ENCODE measurements at places on chromosomes 4 and X.
A peak's percentile ranks its signal among the peaks of the same experiment; 100 is the strongest.

- no peak for DNase-seq
Observed at GRCh38 chrX:11137543-11138139, 26.5 kb downstream of the HCCS start.

- no peak for DNase-seq
Observed at GRCh38 chr4:156294577-156294976, 340.9 kb upstream of the CTSO start.

- DNase-seq = no peak
Observed at GRCh38 chr4:109590905-109591304, 30.9 kb downstream of the MCUB start.

DNA sequence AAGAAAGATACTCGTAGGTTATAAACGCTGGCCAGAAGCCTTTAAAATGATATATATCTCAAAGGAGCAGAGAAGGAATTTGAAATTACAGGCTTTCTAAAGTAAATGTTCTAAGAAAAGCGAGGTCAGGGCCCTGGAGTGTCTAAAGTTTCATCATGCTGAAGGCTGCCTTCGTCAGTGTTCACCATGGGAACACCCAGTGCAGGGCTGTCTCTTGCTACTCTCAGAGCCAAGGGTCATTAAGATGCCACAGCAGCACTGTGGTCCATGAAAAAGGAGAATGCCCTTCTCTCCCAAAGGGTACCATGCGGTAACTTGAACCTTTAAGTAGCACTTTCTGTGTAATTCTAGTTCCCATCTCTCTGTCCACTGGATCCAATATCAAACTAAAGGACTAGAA is 174.5 kb upstream of the NWD2 start:
- no peak for DNase-seq

DNA sequence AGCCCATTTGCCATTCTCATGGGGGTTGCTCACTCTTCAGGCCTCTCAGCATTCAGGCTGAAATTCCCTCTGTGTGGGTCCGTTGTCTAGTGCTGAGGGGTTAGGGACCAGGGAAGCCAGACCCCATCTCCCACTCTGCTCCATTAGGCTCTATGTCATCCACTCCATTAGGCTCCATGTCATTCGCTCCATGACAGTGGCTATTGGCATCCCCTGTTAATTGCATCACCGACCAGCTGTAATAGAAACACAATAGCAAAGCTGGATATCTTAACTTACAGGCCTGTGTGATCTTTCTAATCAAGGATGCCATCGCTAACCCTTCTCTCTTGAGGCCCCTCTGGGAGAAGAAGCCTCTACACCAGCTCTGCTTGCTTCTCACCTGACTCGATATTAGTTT is 25.7 kb upstream of the ZNF518B start:
- DNase-seq = no peak

GRCh38 chrX:85882601-85883000 is 164.8 kb downstream of the CHM start:
- no peak for DNase-seq

DNA sequence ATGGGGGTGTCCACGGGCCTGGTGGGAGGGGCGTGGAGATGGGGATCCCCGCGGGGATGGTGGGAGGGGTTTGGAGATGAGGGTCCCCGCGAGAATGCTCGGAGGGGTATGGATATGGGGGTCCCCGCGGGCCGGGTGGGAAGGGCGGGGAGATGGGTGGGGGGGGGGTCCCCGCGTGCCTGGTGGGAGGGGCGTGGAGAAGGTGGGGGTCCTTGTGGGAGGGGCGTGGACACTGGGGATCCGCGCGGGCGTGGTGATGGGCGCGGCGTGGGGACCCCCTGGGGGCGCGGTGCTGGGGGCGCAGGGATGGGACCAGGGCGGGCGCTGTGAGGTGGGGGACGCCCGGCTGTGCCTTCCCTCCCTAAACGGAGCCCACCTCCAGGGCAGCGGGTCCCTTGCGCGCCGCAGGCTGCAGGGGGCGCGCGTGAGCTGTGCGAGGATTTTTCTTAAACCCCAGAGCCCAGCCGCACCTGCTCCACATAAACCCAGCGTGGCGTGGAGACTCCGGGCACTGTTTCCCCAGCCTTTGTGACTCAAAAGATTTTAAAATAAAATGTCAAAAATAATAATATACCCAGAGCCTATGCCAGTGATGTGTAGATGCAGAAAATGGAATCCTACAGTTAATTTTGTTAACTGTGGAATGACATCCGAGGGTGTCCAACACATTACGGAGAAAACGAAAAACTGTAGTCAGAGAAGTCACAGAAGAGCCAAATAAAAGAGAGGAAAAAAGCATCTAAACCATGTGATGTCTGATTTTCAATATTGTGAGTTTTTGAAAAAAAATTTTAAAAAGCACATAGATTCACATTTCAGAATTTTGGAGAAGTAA is 1.5 kb upstream of the ASMTL start:
- peak; percentile 87 for DNase-seq

- DNase-seq = no peak
Observed at GRCh38 chr4:44462259-44462658, 13.7 kb upstream of the KCTD8 start.

DNA sequence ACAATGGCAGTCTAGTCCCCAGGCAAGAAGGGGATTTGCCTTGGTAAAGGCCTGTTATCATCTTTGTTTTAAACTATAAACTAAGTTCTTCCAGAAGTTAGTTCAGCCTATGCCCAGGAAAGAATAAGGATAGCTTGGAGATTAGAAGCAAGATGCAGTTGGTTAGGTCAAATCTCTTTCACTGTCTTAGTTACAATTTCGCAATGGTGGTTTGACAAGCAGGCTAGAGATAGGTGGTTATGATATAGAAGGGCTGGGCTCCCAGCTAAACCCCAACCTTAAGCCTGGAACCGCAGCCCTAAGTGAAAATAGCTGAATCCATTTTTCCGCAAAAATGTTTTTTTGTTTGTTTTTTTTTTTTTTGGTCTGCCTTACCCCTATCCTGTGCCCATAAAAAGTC is 41.8 kb upstream of the NEIL3 start:
- DNase-seq = no peak

- DNase-seq = no peak
Observed at GRCh38 chr4:81467672-81467964, 4.1 kb downstream of the RASGEF1B start.

- DNase-seq = no peak
Observed at GRCh38 chrX:70468709-70469108, 24.1 kb downstream of the DLG3 start.

DNA sequence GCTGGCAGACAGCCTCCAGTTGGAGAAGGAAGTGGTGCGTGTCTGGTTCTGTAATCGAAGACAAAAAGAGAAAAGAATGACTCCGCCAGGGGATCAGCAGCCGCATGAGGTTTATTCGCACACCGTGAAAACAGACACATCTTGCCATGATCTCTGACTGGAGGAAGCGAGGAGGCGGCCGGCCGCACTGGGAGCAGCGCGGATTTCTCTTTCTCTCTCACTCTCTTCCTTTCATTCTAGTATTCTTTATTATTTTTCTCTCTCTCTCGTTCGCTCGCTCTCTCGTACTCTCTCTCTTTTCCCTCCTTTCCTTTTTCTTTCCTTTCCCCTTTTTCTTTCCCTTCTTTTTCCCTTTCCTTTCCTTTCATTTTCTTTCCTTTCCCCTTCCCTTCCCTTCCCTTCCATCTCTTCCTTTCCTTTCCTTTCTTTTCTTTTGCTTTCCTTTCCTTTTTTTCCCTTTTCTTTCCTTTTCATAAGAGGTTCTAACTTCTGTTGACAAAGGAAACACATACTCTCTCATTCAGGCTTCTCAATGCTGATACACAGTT is 1.2 kb downstream of the POU3F4 start:
- no peak for DNase-seq

DNA sequence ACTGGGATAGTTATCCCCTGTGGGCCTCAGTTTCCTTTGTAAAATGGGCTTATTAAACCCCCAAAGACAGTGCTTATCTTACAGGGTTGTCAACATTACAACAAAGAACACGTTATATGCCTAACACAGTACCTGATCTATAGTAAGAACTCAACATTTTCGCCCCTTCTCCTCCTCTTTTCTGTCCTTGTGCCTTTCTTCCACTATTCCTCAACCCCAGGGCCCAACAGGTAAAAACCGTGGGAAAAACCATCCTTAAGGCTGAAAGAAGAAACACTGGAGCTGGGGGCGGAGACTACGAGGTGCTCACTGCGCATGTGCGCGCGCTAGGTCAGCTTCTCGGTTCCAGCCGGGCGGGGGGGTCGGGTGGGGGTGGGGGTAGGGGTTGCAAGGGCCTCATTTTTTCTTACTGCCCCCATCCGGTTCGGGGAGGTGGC is 426 bp upstream of the XIAP start:
- peak; percentile 26 for DNase-seq

GRCh38 chrX:151183912-151184565 is 7.7 kb downstream of the GPR50 start:
- DNase-seq = no peak

- DNase-seq = no peak
Observed at GRCh38 chrX:8254401-8254800, 83.3 kb upstream of the VCX2 start.

- DNase-seq = no peak
Observed at GRCh38 chr4:163448540-163449203, 24.9 kb downstream of the TKTL2 start.

DNA sequence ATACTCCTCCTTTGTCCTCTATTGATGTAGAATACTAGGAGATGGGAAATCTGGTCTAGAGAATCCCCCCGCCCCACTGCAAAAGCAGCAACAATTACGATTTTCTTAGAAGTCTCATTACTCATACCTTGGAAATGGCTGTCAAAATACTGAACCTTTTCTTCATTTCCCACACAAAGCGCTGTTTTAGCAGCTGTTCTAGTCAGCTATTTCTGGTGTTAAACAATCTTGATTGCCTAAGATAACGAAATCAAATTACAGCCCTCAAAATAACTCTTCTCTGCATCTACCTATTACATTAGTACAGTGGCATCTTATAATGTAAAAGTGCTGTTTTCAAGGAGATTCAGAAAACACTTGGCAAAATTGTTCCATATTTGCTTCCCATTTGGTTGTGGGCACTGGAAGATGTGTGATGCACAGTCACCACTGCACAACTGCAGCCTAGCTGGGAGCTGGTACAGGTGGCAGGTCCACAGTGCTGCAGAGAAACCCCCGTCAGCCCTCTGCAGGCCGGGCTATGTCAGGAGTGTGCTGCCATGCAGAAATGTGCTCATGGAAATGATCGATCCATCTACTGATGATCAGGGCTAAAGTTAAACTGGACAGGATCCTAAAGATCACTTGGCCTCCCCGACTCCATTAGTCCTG is 50.4 kb downstream of the TBC1D9 start:
- DNase-seq = no peak

- DNase-seq = no peak
Observed at GRCh38 chr4:41505161-41505661, 32.7 kb upstream of the LIMCH1 start.

GRCh38 chr4:20251796-20252655 is at the start of gene SLIT2:
SLIT2 (plus strand) TSS chr4:20251905; CDS start chr4:20253816, 1,911 bp downstream.
- DNase-seq = no peak

- DNase-seq = no peak
Observed at GRCh38 chr4:119526786-119527550, 101.6 kb downstream of the PDE5A start.

DNA sequence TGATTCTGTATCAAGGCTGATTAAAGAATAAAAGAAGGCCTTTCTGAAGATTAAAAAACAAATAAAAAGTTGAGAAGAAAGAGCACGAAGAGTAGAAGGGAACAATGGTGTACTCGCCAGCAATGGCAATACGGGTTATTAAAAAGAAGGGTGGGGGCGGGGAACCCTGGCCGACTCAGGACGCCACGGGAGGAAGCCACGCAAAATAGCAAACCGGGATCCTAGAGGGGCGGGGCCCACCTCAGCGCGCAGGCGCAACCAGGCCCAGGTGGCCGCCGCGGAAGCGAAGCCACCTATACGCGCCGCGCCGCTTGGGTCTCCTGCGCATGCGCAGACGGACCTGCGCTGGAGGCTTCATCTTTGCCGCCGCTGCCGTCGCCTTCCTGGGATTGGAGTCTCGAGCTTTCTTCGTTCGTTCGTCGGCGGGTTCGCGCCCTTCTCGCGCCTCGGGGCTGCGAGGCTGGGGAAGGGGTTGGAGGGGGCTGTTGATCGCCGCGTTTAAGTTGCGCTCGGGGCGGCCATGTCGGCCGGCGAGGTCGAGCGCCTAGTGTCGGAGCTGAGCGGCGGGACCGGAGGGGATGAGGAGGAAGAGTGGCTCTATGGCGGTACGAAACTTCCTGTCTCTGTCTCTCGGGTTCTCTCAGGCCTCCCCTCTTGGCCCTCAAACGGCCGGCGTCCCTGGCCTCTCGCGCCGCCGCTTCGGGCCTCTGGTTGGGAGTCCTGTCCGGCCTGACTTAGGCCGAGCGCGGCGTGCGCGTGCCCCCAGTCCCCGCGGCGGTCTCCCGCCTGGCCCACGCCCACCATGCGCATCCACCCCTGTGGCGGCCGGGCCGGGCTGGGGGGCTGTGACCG is at the start of gene FIP1L1:
Gene FIP1L1, plus strand, starts transcription at position 323 of the 852 bp plus-strand sequence. Its CDS starts 198 bp downstream, at position 521.
- DNase-seq = peak; percentile 96

DNA sequence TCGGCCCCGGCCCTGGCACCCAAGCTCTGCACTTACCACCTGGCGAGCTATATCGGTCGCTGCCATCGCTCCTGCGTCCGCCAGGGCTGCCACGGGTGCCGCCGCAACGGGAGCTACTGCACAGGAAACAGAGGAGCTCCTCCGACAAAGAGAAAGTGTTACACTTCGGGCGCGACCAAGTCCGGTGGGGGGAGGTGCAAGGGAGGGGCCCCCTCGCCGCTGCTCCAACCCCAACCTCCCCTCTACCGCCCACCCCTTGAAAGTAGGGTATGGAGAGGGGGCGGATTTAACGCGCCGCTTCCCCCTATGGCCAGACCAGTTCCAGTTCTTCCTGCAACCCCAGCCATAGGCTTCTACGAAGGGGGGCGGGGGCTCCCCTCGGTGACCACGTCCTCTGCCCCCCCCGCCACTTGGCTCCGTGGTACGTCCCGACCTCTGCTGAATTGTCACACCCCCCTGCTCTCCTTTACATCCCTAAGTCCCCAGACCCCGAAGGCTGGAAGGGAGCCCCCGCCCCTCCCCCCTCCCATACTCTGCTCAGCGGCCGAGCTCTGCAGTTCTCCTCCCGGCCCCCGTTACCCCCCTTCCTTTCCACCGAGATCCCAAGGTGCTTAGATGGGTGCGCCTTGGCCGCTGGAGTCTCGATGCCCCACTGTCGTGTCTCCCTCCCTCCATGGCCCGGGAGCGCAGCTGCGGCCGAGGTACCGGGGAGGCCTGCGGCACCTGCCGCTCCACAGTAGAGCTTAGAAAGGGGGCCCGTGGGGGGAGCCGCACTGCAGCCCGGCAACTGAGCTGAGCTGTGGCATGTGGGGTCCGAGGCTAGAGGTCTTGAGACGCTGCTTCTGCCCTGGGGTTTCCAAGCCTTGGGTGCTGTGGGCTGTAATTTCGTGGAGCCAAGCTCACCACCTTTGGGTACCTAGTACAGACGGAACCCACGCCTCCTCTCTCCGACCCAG is at the start of gene SEPTIN6:
Gene SEPTIN6, minus strand, starts transcription at position 129 of the 956 bp plus-strand sequence. Its CDS starts 63 bp downstream, at position 66.
- peak; percentile 70 for DNase-seq

DNA sequence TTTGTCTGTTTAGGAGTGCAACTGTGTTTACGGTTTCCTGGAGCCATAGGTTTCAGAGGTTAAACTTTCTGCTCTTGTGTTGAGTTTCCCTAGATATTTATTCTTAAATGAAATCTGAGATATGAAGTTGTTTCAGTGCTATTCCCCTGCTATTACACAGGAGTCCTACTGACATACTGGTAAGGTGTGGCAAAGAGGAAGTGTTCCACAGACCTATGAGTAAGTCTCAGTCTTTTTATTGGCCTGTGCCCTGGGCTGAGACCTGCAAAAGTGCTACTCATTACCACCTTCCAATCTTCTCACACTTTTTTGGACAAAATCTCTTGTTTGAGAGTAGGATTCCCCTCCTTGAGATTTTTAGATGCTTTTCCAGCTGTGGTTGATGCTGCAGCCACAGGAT is 35.6 kb upstream of the MAGEA8 start:
- no peak for DNase-seq

Data from stimulated activated CD4-positive, alpha-beta T cell treated with anti-CD3 and anti-CD28 coated beads, Interleukin-15, amount 100 ng/mL, for 1 hour (primary cell).